GF-D8 (cell line): ENCODE measurements at places on chromosomes 2 and 18.

- no peak for DNase-seq
These were observed 94.9 kb downstream of the RND3 start for GRCh38 chr2:150392614-150393013.

DNA sequence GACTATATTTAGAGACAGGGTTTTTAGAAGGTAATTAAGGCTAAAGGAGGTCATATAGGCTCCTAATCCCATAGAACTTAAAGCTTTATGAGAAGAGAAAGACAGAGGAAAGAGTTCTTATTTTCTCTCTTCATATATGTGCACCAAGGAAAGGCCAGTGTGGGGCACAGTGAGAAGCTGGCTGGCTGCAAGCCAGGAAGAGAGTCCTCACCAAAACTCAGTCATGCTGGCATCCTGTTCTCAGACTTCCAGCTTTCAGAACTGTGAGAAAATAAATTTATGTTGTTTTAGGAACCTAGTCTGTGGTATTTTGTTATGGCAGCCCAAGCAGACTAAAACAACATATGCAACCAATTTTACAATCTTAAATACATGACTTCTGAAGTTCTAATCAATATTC is 31.5 kb upstream of the ATIC start:
- DNase-seq, result no peak

DNA sequence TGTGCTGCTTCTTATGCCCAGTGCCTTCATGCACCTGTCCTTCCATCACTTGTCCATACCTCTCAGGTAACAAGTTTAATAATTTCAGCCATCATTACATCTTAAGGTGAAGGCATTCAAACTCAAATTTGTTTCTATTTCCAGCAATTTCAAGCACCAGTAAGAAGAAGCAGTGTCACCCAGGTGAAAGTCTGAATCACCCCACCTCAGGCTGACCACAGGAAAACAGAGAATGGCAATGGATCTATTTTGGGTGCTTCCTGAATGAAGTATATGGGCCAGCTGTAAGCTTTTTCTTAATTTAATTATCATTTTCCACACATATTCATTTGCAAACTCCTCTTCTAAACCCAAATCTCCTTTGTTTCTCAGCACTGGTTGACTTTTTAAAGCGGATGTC is 372.7 kb upstream of the SOX11 start:
- DNase-seq, result no peak

GRCh38 chr2:122191331-122191730 is 435.9 kb downstream of the TSN start:
- DNase-seq, result no peak

DNA sequence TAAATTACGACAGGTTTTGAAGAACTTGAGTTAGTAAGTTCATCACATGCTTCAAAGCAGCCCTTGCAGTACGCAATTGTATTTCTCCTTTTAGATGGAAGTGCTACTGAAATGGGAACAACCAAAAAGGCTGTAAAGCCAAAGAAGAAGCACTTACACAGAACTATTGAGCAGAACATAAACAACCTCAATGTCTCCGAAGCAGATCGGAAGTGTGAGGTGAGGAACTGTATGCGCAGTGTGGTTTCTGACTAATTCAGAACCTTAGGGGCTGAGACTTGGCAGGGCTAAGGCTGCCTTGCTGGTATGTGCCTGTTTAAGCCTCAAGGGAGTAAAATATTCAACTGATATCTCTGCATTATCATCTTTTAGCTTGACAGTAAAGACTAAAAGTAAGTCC is 8.4 kb downstream of the NCAPH start:
- DNase-seq, result no peak

- no peak for DNase-seq
These were observed 90.4 kb upstream of the KYNU start for GRCh38 chr2:142786918-142787702.

DNA sequence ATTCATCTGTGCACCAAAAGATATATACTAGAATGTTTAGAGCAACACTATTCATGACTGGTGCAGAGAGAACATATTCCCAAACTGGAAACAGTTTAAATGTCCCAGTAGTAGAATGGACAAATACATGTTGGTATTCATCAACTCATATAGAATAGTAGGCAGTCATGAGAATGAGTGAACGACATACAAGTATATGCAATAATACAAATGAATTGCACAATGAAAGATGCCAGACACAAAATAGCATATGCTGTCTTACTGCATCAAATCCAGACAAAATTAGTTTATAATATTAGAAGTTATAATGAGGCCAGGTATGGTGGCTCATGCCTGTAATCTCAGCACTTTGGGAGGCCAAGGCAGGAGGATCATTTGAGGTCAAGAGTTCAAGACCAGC is 8.3 kb upstream of the PRKAG3 start:
- no peak for DNase-seq
